Activated effector memory CD4-positive, alpha-beta T cell treated with Interleukin-2 at 50 U/mL for 16 hours (primary cell): ENCODE measurements at places on chromosomes 2 and 18.

DNA sequence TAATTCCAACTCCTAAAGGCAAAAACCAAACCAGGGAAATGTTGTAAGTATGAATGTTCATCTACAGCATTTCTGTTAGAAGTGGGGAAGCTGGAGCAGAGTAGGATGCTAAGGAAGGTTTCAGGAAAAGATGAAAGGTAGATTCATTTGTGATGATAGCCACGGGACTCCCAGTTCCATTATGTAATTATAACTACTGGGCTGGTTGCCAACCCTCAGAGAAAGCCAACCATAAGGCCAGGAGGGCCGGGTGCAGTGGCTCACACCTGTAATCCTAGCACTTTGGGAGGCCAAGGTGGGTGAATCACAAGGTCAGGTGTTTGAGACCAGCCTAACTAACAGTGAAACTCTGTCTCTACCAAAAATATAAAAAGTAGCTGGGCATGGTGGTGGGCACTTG lies 288.9 kb upstream of the ETAA1 start:
- no peak for DNase-seq

DNA sequence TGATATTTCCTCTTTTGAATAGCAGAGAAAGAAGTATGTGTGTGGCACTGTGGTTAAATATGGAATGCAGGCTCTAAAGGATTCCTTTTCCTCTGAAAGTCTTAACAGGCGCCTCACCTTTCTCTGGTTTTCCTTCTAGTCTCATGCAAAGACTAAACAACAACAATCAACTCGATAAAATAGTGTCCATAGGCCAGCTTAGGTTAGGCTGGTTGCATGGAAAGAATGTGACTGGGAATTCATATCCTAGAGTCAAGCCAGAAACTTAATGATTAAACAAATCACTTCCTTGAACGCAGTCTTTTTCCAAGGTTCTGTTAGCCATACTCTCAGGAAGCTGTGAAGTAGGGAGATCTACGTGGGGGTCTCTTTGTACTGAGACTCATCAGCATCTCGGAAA lies 800.8 kb upstream of the ID2 start:
- no peak for DNase-seq

DNA sequence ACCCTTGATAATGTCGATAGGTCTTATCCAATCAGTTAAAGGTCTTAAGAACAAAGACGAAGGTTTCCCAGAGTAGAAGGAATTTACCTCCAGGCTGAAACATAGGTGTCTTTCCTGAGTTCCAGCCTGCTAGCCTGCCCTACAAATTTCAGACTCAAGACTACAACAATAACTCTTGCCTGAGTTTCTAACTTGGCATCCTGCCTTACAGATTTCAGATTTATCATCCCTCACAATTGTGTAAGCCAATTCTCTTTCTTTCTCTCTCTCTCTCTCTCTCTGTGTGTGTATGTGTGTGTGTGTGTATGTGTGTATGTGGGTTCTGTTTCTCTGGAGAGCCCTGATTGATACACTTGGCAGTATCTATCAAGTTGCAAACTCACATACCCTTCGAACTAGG lies 37.2 kb upstream of the B4GALT6 start:
- no peak for DNase-seq

DNA sequence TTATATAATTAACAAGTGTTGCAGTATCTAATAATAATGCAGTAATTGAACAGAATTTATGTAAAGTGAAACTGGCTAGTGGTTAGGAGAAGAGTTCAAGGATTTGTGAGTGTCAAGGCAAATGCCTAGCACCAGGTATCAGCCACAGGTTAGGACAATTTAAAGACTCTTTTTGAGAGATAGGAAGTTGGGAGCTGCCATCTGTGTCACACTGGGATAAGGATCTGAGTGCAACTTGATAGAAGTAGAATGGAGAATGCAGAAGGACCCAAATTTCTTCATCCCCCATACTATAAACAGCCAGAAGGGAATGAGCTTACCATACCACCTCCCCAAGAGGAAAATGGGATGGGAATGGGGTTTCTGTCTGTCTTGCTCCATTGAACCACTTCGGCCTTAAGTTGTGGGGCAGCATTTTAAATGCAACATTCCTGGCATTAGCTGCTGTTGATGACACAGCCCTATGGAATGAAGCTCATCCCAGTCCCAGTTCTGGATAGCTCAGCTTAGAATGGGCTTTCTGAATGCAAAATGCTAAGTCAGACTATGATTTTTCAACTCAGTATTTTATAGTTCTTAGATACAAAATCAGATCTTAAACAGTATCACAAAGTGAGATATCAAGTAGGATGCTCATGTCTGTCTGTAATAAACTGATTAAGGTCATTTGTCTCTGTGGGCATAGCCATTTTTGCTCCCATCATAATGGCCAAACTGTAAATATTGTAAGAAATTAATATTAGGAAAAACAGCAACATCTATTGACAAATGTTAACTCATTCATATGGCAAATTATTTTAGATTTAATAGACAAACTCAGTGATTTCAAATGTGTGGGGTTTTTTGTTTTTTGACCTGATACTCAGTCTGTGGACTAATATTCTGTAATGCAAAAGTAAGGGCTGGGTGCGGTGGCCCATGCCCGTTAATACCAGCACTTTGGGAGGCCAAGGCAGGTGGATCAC lies 44.0 kb downstream of the GPR155 start:
- DNase-seq: no peak

DNA sequence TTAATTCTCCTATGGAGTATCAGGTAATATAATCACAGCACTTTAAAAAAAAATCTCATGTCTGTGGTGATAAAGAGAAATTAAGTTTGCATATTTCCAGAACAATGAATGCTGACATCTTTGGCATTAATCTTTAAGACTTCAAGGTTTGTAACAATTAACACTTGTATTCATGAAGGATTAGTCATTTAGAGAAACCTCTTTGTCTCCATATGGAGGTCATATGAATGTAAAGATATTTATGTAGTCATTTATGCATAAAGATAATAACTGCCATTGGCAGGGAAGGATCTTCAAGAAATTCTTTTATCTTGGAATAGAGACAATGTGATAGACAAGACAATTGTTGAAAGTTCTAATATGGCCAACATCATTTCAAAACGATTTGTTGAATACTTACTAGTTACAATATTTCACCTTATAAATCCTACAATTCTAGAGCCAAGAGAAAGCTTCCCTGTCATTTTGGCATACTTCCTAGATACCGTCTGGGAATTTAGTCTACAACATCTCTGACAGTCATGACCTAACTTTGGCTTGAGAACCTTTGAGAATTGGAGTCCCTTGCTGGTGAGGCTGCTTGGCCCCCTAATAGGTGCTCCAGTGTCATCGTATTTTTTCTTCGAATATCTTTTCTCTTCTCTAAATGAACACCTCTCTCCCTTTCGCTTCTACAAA lies 33.6 kb downstream of the RASGRP3 start:
- no peak for DNase-seq

DNA sequence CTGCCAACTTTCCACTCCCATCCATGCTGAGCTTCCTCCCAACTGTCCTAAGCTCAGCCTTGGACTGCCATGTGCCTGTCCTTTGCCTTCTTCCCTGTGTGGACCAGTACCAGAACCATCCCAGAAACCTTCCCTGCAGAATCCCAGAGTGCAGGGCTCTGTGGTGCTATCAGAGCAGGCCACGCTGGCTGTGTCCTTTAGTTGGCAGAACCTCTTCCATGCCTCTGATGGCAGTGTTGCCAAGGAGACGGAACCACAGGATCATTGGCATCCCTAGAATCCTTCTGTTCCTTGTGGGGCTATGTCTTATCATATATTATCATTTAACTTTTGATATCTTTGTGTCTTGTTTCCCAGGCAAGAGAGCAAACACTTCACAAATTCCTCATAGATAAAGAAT lies 73.0 kb upstream of the NOSTRIN start:
- DNase-seq: no peak

- DNase-seq: no peak
These were observed 111.6 kb downstream of the TACR1 start for GRCh38 chr2:75087736-75088135.
